ENCODE measurements at places on chromosomes 6 and 20.

DNA sequence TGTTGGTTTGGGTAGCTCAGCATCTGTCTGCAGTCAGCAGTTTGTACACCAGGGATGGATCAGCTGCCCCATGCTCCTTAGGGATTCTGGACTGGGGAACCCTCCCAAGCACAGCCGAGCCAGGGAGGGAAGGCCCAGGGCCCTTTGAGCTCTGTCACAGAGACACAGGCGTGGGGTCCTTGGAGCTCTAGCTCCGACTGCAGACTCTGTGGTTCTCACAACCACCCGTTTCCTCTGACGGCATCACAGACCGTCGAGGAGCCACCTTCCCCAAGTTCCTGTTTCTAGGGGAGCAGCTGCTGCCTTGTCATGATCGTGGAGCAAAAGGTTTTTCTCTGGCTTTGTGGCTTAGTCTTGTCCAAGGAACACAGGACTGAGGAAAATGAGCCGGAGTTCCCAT, at the start of gene SLA2:
Gene SLA2 (minus strand): TSS at position 199 of the 400 bp plus-strand sequence. CDS start 4,861 bp downstream, outside the sequence.
- DNase-seq: no peak

GRCh38 chr20:43919686-43920403, 5.2 kb downstream of the TOX2 start:
- DNase-seq: no peak

- DNase-seq: no peak
Measured at GRCh38 chr20:45873409-45874103, 7.5 kb upstream of the ZSWIM1 start.

DNA sequence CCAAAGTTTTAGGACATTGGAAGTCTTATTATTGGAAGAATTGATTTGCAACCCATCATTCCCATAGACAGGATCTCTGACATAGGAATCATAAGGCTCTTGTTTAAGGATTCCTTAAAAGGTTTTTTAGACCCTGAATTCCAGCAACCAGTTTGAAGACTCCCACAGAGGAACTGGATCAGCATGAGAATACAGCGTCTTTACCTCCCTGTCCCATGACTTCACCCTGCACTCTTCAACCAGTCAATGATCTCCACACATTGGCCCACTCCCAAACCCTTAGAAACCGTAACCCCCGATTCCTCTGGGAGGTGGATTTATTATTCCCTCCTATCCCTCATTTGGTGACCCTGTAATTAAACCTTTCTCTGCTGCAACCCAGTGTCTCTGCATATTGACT, 150.7 kb upstream of the PLCB4 start:
- DNase-seq: no peak

DNA sequence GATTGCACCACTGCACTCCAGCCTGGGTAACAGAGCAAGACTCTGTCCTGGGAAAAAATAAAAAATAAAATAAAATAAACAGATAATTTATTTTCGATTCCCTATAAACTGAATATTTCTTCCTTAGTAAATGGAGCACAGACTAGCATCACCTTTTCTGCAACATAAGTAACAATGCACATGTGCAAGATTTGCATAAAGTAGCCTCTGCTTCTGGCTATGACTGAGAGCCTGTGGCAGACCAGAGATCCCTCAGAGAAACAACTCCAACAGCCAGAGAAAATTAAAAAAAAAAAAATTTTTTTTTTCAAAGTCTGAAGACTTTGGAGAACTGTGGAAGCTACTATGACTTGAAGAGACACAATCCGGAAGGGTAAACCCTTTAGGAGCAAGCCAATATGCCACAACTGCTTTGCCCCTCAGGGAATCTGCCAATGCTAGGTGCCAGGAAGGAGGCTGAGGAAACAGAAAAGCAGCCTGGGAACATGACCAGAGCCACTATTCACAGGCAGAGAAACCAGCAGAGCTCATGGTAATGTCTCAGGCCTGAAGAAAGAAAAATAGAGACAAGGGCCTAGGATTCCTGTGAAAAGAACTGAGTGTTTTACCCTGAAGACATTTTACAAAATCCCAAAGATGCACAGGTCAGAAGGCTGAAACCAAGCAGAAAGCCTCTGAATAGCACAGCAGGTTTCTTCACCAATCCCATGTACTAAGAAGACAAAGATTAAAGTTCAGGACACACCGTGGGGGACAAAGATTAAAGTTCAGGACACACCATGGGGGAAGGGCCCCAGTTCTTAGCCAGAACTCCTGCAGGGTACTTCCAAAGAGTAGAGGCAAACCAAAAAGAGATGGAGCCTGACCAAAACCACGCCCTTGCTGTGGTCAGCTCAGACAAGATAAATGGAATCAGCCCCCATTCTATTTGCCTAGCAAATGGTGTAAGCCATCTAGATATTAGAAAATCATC, 25.8 kb downstream of the B4GALT5 start:
- no peak for DNase-seq

DNA sequence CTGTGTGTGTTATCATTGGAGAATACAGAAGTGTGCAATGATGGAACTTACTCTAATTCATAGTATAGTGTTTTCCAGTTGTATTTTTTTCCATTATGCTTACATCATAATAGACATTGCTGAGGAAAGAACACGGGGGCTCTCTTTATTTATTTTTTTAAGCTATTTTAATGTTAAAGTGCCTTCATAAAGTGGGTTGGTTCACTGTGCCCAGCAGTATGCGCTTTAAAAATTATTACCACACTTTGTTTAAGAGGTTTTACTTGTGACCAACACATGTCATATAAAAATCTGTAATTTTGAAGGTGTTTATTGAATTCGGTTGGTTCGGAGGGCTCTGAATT, 215.8 kb downstream of the TMEM242 start:
- DNase-seq: no peak

GRCh38 chr6:42166444-42167141, 6.6 kb upstream of the GUCA1A start:
- DNase-seq: peak; percentile 63

DNA sequence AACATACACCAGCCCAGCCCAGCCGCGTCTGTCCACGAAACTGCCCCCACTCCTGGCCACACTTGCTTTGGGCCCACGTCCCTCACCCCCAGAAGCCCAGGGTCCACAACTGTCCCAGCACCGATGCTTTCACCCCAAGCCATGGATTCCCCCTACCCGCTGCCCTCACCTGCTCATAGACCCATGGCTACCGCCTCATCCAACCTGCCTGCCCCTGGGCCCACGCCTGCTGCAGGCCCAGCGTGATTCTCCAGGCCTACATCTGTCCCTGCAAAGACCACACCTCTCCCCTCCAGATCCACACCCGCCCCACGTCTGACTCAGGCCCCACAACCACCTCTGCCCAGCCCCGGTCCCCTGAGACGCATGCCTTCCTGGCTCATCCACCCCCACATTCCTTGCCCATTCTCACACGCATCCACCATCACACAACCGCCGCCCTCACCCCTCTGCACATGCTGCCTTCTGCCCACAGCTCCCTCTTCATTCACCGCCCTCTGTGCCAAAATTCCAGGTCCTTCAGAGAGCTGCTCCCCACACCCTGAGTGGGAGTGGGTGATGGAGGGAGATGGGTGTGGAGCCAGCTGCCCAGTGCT, 86.7 kb downstream of the GRM4 start:
- no peak for DNase-seq

DNA sequence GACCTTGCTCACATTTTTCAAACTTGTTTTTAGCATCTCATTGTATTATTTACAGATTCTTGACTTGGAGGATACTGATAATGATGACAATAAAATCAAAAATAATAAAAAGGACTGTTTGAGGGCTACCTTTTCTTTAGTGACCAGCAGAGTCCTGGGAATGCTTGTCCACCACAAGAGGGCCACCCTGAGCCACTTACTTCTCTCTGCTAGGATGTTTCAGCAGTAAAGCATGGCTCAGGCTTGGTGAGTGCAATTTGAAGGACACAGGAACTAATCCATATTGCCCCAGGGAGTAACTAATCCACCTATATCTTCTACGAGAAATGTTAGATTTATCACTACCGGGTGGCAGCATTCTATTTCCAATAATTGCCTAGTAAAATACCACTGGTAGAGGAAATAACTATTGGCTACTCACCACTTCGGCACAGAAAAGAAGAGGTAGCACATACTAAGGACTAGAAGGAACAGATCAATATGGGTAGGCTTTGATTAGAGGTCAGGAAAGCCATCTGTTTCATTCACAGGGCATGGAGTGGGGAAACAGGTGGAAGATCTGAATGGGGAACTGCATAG, 5.8 kb upstream of the KIAA0408 start:
- DNase-seq: peak; percentile 28

DNA sequence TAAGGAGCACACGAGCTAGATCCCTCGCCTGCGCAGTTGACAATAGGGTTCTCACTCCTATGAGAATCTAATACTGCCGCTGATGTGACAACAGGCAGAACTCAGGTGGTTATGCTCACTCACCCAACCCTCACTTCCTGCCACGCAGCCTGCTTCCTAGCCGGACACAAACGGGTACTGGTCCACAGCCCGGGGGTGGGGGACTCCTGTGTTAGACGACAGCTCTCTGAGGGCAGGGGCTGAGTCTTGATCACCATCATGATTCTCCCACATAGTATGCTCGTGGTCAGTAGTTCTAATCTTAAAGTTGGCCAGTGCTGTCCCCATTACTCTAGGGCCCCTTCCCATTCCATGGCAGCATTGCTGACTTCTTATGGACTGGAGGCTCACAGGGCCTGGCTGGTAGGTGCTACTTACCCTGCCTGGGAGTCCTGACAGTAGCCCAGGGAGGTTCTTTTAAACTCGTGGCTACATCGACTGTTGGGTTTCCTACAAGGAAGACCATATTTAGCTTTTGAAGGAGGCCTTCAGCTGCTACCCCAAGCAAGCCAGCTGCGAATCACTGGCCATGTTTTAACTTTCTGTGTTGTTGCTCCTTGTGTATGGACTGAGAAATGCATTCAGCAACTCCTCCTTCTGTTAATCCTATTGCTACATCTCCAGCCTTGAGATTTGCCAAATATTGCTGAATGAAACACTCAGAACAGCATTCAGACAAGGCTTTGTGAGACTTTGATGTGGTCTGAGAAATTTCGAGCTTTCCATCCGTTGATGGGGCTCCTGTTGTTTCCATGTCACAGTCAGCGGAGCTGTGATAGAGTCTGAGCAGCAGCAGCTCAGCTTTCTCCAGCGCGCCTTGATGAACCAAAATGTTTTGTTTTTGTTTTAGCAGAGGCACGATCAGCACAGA, 300.3 kb downstream of the NRN1 start:
- no peak for DNase-seq

GRCh38 chr6:119259027-119259426, 90.5 kb downstream of the MAN1A1 start:
- peak; percentile 55 for DNase-seq

- no peak for DNase-seq
Measured at GRCh38 chr6:49923826-49924225, 40.1 kb downstream of the DEFB114 start.

- no peak for DNase-seq
Measured at GRCh38 chr6:157715728-157716164, 107.3 kb upstream of the SNX9 start.

DNA sequence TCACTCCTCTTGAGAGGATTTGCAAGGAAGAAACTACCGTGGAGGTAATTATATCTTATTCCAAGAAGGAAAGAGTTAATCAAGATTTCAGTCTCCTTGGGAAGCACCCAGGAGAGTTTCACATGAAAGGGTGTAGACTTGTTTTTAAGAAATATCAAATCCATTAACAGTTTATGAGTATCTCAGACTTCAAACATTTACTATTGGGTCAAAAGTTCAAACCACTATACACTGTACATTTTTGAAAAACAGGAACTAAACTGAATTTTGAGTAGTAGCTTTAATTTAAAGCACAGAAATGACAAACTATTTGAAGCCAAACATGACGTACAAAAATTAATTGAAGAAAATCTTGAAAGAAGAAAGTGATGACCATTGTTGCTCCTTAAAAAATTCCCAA, 164.0 kb downstream of the FOXC1 start:
- DNase-seq: no peak

DNA sequence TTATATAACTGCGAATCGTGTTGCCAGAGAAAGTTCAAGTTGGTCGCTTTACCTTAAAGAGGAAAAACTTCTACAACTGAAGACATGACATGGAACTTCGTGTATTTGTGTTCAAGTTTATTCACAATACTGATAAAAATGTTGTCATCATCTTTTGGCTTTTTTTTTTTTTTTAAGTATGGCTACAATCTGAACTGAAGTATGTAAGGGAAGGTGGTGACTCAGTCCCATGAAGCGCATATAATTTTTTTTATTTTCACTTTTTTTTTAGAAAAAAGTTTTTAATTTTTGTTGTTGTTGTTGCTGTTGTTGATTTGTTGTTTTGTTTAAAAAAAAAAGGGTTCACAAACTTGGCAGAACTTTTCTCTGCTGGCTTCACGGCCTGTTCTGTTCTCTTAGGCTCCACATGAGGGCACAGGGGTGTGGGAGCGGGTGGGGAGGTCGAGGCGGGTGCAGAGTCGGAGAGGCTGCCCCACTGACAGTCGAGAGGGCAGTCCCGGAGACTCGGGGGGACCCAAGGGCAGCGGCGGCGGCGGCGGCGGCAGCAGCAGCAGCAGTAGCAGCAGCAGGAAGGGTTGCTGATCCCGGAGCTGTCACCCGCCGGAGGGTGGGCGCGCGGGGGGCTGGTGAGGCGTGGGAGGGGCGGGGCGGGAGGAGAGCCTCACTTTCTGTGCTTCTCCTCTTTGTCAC, 17.0 kb downstream of the TFAP2A start:
- DNase-seq: no peak

DNA sequence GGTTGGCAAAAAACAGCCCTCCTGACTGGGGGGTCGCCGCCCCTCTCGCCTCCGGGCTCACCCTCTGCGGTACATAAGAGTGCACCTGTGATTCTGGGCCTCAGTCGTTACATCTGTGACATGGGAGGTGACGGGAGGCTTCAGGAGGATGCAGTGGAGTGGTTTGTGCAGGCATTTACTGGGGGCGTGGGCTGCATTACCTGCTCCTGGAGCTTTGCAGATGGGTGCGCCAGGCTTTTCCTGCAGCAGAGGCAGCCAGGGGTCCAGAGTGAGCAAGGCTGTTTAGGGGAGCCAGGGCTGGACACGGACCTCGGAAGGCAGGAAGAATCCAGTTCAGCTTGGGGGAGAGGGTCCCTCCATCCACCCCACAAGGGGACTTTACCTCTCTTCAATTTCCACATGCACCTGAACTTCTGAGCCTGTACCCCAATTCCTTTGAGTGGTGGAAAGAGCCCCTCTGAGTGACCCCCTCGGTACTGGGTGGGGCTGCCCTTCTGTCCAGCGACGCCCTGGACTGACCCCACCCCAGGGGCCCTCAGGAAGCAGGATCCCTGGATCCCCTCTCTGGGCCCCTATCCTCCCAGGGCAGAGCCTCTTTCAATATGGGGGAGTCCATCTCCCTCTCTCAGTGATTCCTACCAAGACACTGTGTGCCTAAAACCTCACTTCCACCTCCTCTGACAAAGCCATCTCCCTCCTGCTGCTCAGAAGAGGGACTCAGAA, 134.0 kb downstream of the TAF4 start:
- no peak for DNase-seq

DNA sequence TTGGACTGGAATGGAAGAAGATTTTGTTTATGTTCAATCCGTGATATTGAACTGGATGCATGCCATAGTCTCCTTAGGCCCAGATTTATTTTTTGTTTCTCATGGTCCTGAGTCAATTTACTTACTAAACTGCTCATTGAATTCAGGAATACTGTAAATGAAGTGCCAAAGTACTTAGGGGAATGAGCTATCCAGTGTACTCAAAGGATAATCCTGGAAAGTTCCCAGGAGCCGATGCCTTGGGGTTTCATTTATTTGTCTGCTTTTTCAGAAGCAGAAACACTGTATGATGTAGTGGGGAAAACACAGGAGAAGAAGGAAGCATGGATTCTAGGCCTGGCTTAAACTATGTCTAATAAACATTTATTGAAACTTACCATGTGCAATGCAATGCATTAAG, 56.1 kb upstream of the THEMIS start:
- DNase-seq: no peak

GRCh38 chr6:57421503-57421902, 104.1 kb downstream of the PRIM2 start:
- DNase-seq: no peak

GRCh38 chr6:169452117-169452868, 198.6 kb upstream of the THBS2 start:
- DNase-seq: peak; percentile 45

All from HCT116 (cell line).